KG1 (cell line): ENCODE measurements at places on chromosomes 1 and 21.

DNA sequence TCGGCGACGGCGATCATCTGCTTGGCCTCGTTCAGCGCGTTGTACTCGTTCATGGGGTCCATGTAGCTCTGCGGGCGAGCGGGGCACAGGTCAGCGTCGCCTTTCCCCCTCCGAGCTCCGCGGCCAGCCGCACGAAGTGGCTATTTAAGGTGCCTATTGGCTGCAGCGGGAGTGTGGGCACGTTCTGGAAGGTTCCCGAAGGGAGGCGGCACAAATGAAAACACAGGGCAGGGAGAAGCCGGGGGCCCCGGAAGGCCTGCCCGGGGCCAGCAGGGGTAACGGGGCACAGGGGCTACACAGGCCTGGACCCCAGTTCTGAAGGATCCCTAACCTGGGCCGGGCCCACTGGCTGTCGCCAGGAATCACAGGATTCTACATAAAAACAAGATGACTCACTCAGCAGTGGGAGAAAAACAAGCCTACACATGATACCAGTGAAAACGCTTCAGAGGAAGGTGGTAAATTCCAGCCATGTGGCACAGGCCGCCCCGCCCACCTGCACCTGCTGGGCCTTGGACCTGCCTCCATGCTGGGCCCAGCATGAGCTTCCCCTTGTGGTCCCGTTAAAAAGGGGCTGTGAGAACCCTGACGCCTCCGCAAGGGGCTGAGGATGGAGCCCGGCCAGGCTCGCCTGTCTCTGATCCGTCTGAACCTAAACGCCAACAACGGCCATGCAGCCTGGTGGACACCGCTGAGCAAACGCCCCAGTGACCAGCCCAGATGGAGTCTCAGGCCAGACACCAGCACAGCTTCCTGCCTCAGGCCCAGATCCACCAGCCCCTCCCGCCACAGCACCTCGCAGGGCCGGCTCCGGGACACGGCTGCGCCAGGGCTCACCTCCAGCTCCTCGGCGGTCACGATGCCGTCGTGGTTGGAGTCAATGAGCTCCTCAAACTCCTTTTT is 3.9 kb upstream of the TNFRSF4 start:
- DNase-seq: no peak

DNA sequence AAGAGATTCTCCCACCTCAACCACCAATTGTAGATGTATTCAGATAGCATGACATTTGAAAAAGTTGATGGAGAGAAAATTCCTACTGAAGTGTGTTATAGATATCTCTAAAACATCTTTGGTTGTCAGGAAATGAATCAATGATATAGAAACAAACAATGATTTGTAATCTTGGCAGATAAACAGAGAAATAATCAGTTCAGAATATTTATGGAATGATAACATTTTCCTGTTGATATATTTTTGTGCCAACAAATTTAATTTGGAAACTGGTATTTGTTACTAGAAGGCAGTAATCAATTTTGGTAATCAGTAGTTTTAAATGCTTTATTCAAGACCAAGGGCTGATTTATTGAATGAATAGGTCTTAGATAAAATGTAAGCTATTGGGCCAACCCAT is 695.6 kb downstream of the USP25 start:
- no peak for DNase-seq

DNA sequence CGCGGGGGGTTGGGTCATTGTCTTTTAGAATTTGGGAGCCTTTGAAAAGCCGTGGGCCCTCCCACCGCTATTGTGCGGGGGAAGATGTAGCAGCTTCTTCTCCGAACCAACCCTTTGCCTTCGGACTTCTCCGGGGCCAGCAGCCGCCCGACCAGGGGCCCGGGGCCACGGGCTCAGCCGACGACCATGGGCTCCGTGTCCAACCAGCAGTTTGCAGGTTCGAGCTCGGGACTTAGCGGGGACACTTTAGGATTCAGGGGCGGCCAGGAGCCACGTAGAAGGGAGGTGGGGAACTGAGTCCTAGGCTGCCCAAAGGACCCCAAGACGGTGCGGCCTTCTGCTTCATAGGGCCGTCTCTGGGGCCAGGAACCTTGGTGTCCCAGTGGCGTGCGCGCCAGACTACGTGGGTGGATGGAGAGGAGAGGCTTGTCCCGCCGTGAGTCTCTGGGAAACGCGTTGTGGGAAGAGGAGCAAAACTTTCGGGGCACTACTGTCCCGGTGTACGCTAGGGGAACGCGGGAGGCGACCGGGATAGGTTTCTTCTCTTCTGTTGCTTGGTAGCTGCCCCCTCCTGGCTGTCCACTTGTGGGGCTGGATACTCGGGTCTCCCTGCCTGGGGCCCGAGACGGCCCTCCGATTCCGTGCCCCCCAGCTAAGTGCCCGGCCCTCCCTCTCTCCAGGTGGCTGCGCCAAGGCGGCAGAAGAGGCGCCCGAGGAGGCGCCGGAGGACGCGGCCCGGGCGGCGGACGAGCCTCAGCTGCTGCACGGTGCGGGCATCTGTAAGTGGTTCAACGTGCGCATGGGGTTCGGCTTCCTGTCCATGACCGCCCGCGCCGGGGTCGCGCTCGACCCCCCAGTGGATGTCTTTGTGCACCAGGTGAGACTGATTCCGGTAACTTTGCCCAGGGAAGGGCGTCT is at the start of gene LIN28A:
Gene LIN28A (plus strand): TSS at position 112 of the 918 bp plus-strand sequence. CDS start 75 bp downstream, at position 187.
- DNase-seq: no peak

DNA sequence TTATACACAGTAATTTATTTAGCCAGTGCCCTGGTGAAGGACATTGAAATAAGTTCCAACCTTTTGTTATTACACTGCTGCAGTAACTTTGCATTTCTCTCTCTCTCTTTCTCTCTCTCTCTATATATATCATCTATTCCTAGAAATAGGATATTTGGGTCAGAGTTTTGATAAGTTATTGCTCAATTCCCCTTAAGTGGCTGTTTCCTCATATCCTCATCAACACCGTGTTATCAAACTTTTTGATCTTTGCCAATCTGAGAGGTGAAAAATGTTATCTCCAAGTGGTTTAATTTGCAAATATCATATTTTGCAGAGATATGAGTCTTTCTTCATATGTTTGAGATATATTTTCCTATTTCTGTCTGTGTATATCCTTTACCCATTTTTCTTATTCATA is 1.6 kb upstream of the SRSF4 start:
- DNase-seq: no peak

DNA sequence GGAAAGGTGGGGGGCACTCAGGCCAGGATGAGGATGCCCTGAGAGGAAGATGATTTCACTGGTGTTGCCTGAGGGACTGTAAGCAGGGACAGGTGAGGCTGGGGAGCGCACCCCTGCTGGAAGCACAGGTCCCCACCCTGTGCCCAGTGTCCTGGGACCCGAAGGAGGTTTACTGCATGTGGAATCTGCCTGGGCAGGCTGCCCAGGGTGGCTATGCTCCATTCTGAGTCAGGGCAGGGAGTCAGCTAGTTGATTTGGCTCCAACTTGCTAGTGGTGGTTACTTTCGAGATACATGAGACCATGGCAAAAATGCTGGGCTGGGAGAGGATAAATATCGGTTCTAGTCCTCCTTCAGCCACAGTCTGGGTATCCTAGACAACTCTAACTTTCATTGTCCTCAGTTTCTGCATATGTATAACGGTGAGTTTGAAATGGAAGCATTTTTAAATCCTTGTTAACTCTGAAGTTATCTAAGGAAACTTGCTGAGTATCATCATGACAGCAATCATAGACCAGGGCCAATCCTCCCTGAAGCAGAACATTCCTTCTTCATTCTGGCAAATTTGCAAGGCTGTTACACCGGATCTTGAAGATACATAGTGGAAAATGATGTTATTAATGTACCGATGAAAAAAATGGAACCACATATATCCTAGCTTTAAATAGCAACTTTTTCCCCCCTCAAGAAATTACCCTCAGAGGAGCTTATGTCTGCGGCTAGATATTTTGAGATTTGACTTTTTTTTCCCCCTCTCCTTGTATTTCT is 7.7 kb downstream of the TLR5 start:
- DNase-seq: no peak

GRCh38 chr1:93961906-93962305 is 52.7 kb upstream of the GCLM start:
- no peak for DNase-seq

- DNase-seq: no peak
Measured at GRCh38 chr1:185987611-185988321, 253.6 kb downstream of the HMCN1 start.

DNA sequence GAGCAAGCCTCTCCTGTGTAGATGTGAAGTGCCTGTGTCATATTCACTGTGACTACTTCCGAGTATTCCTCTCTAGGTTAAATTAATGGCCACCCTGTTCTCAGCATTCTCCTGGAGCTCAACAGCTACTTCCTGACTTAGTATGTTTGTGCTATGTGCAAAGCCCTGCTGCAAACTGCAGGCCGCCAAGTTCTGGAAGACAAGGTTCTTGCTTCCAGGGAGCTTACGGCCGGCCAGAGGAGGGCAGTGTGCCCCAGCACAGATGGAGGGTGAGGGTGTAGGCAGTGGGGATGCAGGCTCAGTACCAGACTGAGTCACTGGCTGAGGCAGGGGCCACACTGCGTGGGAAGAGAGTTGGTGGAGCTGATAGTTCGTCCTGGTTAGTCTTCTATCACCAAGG is 43.2 kb downstream of the ELK4 start:
- no peak for DNase-seq

- DNase-seq: no peak
Measured at GRCh38 chr1:101174722-101175121, 62.1 kb upstream of the S1PR1 start.

GRCh38 chr21:33914188-33914587 is 1.4 kb downstream of the ATP5PO start:
- no peak for DNase-seq

DNA sequence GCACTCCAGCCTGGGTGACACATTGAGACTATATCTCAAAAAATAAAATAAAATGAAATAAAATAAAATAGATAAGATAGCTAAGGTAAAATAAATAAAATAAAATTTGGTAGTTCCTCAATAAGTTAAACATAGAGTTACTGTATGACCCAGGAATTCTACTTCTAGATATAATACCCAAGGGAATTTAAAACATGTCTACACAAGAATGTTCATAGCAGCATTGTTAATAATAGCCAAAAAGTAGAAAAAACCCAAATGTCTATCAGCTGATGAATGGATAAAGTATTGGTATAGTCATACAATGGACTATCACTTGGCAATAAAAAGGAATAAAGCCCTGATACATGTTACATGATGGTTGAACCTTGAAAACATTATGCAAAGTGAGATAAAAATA is 47.8 kb downstream of the CEP350 start:
- no peak for DNase-seq

- no peak for DNase-seq
Measured at GRCh38 chr1:2935184-2935583, 86.1 kb upstream of the ACTRT2 start.

GRCh38 chr1:220322570-220322969 is 50.3 kb upstream of the RAB3GAP2 start:
- DNase-seq: no peak

DNA sequence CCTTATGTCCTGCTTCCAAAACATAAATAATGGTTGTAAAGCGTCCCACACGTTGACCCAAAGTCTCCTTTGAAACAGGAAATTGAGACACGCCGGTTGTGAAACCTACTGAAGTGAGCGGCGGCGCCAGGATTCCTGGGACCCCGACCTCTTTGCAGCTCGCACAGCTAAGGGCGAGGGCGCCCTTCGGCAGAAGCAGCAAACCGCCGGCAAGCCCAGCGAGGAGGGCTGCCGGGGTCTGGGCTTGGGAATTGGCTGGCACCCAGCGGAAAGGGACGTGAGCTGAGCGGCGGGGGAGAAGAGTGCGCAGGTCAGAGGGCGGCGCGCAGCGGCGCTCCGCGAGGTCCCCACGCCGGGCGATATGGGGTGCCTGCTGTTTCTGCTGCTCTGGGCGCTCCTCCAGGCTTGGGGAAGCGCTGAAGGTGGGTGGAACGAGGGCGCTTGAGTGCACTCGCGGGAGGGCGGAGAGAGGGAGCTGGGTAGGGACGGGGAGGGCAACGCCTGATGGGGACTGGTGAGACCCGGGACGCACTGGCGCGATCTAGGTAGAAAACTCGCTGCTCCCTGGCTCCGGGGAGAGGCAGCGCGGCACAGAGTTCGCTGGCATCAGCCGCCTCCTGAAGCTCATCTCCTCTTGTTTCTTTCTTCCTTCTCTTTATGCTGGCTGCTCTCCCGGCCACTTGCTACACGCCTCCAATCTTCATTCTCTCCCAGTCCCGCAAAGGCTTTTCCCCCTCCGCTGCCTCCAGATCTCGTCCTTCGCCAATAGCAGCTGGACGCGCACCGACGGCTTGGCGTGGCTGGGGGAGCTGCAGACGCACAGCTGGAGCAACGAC is at the start of gene CD1D:
Gene CD1D (plus strand): TSS at position 155 of the 836 bp plus-strand sequence. CDS start 207 bp downstream, at position 362.
- DNase-seq: no peak

DNA sequence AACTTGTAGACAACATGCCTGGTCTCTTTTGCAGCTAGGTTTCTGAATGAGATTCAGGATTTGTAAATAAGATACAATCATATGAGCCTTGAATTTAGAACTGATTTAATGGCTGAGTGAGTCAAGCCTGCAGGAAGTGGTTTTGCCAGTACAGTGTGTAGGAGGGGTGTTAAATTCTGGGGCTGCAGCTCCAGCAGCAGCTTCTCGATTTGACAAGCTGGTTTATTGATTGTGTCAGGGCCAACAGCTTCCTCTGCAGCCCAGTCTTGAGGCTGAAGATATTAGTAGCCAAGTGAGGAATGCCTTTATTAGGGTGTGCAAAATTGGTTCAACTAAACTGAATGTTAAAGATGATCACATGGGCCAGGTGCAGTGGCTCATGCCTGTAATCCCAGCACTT is 11.5 kb upstream of the PLA2G5 start:
- no peak for DNase-seq

GRCh38 chr1:75198761-75199160 is 64.6 kb downstream of the LHX8 start:
- DNase-seq: no peak

DNA sequence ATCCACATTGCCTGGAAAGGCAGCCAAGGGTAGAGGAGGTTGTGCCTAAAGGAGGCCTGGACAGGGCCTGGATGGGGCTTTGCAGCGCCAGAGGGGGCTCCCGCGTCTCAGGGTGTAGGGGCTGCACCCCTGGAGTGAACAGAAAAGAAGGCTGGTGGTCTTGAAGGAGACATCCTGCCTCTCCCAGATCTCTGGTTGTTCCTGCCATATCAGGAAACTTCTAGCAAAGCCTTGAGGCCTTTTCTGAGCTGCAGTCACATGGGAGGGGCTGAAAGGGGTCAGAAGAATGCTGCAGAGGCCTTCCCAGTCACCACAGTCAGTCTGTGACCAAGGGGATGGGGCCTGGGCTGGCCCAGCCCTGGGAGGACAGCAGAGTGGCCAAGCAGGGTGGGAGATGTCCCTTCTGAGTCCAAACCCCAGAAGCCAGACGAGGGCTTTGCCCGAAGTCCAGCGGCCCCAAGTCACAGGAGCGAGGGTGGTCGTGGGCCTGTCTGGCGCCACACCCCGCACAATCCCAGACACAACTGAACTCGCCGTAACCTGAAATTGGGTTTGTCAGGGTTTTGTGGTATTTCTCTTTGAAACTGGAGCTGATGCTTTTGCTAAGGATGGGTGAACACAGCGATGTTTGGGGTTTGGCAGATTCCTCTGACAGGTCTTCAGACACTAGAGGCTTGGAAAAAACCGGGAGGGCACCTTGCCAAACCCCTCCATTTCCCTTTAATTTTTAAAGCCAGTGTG is 29.6 kb downstream of the SIM2 start:
- DNase-seq: no peak
